ENCODE measurements at places on chromosomes 2 and 18.

GRCh38 chr2:65686928-65687521, 254.6 kb upstream of the SPRED2 start:
- DNase-seq: no peak

- DNase-seq: no peak
These were observed 198.6 kb upstream of the EPAS1 start for GRCh38 chr2:46098621-46099062.

- no peak for DNase-seq
These were observed 26.0 kb upstream of the IGFBP2 start for GRCh38 chr2:216607277-216607560.

- DNase-seq: no peak
These were observed 29.6 kb upstream of the DSC1 start for GRCh38 chr18:31192086-31192776.

DNA sequence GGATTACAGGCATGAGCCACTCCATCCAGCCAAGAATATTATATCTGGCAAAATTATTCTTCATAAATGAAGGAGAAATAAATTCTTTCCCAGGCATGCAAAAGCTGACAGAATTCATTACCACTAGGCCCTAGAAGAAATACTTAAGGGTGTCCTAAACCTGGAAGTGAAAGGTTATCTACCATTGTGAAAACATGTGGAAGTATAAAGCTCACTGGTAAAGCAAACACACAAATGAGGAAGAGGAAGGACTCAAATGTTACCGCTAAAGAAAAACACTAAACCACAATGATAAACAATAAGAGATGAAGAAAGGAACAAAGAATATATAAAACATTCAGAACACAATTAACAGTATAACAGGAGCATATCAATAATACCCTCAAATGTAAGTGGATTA, 171.8 kb downstream of the CAMKMT start:
- no peak for DNase-seq

DNA sequence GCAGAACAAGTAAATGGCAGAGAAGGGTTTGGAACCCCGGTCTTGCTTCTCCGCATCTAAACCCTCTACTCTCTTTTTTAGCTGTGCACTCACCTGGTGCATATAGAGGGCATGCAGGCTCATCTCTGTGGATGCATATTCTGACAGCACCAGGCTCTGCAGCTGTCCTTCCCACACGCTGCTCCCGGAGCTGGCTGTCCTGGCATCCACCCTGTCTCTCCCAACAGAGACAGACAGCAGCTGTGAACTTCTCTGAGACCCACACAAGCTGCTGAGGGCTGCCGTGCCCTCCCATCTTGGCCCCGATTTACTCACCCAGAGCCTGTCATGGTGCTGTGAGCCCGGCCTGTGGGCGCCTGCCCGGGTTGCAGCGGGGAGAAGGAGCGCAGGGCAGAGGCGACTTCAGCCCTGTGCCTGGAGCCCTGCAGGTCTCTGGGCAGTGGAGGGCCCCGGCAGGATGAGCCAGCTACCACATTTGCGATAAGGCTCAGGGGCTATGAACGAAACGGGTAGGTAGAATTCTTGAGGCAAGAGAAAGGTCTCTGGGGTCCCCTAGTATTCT, 3.3 kb upstream of the ABCB6 start:
- DNase-seq: no peak

- no peak for DNase-seq
These were observed 28.6 kb upstream of the DAPL1 start for GRCh38 chr2:158766524-158766923.

- peak; percentile 26 for DNase-seq
These were observed 3.0 kb upstream of the CPS1 start for GRCh38 chr2:210553373-210553772.

- no peak for DNase-seq
These were observed 39.8 kb downstream of the WDR75 start for GRCh38 chr2:189481071-189481470.

GRCh38 chr2:144484201-144484948, 35.5 kb downstream of the ZEB2 start:
- no peak for DNase-seq

DNA sequence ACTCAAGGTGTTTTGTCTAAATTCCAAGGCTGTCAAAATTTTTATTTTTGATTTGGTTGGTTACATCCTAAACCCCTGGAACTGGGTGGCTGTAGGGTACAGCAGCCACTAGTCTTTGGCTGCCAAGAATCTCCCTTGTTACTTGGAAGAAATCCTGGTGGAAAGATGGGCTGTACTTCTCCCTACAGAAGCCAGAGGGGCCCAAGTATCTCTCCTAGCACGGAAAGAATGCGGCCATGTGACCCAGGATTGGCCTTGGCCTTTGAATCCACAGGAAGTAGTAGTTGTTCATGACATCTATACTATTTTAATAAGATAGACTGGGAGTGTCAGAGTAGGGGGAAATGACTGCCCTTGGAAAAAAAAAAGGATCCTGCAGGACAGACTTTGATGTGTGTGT, 54.4 kb upstream of the MYO3B start:
- no peak for DNase-seq

GRCh38 chr2:38045811-38046210, 30.1 kb downstream of the CYP1B1 start:
- no peak for DNase-seq

- DNase-seq: no peak
These were observed 46.7 kb upstream of the STK17B start for GRCh38 chr2:196218106-196218505.

GRCh38 chr2:9123069-9123468, 83.5 kb upstream of the ASAP2 start:
- no peak for DNase-seq

GRCh38 chr18:35711227-35711626, 129.7 kb downstream of the GALNT1 start:
- no peak for DNase-seq

- DNase-seq: no peak
These were observed 15.4 kb upstream of the FARP2 start for GRCh38 chr2:241340631-241341163.

DNA sequence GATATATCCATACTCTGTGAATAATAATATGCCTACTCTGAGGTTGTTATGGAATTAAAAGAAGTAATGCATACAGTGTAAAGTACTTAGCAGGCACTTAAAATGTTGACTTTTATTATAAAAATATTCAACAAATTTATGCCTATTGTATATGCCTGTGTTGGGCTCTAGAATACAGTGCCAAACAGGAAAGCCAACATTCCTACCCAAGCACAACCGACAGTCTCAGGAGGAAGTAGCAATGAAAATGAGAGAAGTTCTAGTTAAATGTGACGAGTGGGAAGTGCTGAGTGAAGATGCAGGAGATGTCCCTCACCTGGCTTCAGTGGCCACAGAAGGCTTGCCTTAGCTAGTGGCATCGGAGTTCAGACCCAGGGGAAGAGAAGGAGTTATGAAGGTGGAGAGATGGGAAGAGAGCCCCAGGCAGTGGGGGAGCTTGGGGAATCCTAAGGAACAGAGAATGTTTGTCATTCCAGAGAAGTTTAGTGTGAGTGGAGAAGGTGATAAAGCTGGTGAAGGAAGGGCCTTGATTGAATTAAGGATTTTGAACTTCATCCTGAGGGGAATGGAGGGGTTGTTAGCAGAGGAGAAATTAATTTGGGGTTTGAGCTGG, 105.4 kb upstream of the CNGA3 start:
- DNase-seq: no peak

- peak; percentile 55 for DNase-seq
These were observed 124.4 kb downstream of the INHBB start for GRCh38 chr2:120470041-120470965.

- DNase-seq: no peak
These were observed 1565.1 kb downstream of the LRP1B start for GRCh38 chr2:140565756-140566155.

- no peak for DNase-seq
These were observed 42.1 kb downstream of the HDLBP start for GRCh38 chr2:241273210-241274020.

DNA sequence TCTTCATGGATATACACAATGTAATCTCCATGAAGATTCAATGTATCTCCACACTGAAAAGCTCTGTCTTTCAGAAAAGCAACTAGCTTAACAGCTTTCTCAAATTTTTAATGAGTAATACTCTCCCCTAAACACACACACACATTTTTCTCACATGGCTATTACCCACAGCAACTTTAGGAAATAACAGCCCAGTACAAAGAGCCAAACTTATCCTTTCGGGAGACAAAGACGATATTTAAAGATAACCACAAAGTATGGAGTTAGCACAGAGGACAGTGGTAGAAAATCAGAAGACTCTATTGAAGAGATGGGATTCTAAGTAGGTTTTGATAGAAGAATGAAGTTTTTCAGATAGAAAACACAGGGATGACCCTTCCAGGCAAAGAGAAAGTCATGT, 394.9 kb upstream of the TRIB2 start:
- no peak for DNase-seq

GRCh38 chr2:176679061-176679669, 409.9 kb downstream of the MTX2 start:
- DNase-seq: no peak

DNA sequence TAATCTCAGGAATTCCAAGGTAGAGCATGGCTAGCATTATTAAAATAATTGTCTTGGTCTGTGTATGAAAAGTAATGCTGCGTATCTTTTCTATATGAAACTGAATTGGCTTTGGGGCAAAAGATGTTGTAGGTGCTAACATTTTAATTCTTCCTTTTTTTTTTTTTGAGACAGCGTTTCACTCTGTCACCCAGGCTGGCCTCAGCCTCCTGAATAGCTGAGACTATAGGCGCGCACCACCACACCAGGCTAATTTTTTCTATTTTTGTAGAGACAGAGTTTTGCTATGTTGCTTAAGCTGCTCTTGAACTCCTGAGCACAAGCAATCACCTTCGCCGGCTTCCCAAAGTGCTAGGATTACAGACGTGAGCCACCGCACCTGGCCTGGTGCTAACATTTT, 172.6 kb upstream of the STON1 start:
- DNase-seq: no peak

DNA sequence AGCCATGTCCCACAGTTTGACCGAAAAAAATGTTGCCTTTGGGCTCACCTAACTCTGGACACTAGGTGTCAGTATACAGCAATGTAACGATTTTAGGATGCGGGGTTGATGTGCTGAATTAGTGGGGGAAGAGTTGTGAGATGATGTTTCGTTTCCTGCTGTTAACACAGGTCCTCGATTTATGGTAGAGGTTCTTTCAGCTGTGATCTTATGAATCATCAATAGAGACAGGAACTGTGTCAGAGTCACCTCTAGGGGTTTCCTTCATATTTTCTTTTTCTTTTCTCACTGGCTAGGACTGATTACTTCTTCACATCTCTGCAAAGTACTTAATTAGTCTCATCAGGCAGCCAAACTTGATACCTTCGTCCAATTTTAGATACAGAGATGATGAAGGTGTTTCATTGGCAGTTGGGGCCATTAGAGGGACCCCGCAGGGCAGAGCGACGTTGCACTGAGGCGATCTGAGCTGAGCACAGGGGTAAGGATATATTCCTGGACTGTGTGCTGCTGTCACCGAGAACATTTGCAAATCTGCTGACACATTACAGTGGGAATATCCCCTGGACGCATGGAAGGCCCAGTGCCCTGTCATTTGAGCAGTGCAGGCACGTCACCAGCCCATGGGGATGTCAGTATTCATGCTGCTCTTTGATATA, 10.2 kb upstream of the MMADHC start:
- DNase-seq: peak; percentile 88

DNA sequence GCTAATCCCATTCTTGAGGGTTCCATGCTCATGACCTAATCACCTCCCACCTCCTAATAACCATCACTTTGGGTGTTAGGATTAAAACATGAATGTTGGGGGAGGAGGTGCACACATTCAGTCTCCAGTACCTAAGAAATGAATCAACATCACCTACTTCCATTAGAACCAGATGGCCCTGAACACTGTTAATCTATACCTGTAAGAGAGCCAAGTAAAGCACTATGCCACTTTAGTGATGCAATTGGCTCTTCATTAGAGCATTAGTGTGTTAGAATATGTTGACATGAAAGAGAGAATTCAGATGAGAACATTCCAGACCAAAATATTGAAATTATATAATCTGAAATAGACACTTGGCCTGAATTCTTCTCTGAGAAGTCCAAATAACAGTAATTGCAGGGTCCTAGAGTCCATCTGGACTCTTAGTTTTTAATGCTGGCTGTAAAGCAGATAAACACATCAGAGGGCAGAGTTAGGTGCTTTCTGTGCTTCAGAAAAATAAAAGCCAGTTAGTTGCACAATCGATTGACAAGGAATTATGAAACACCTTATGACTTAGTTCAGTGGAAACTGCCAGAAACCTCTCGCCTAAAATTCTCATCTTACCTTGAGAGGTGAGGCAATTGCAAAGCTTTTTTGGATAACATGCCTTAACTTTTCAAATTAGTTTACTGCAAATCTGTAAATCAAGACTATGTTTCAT, 923.7 kb downstream of the SLC4A3 start:
- DNase-seq: no peak

DNA sequence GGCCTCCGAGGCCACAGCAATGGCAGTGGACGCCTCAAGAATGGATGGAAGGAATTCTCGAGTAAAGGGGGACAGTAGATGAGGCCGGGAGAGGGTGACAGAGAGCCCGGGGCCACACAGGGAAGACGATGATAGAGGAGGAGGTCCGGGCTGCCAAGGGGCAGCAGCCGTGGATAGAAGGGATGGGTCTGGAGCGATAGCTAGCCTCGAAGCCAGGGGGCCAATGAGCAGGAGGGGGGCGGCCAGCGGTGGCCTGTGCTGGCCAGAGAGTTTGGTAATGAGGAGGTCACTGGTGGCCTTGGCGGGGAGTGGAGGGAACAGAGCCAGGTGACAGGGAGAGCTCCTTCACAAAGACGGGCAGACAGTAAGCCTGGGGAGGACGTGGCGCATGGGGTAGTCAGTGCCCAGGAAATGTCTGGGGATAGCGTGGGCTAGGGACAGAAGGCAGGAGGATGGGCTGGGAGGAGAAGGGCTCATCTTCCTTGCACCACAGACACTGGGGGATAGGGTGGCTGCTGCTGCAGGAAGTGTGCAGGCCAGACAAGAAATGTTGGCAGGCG, 87.8 kb upstream of the ASB18 start:
- no peak for DNase-seq

DNA sequence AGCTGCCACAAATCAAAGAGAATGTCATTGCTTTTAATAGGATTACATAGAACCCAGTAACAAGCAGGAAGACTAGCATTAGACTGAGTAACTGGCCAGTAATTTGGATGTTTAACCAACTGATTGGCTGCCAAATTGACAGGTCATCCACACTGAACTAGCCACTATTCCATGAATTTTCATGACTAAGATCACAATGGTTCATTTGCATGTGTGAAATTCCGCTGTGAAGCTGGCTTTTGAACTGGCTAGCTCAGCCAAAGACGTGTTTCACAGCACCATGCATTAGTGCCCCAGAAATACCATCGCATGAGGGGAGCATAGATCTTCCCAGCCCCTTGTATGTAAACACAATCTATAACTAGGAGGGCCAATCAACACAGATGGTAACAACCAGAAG, 649.8 kb downstream of the ARHGAP15 start:
- no peak for DNase-seq

GRCh38 chr18:60145776-60146175, 226.8 kb downstream of the MC4R start:
- DNase-seq: no peak

Data from non-pigmented ciliary epithelial cell (primary cell).